MV-4-11 (cell line): ENCODE measurements at places on chromosomes 7 and 10.
A peak's percentile ranks its signal among the peaks of the same experiment; 100 is the strongest.

GRCh38 chr7:141039376-141039775, 24.6 kb upstream of the MRPS33 start:
- DNase-seq: no peak

- no peak for DNase-seq
Observed at GRCh38 chr10:22657024-22657423, 57.4 kb downstream of the PIP4K2A start.

DNA sequence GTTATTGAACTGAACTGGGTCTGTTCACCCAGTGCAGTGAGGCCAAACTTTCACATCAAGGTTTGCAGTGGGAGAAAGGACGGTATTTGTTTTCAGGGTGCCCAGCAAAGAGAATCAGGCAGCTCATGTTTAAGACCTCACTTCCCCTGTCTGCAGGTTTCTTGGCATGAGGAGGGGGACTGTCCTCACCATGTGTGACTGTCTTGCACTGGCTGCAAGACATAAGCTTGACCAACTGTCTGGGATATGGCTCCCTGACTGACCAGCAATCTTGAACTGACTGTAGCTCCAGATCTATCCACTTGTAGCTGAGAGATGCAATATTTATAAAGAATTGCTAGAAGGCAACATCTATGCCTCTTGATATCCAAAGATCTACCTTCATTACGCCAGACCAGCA, 39.9 kb downstream of the RAMP3 start:
- DNase-seq: no peak

DNA sequence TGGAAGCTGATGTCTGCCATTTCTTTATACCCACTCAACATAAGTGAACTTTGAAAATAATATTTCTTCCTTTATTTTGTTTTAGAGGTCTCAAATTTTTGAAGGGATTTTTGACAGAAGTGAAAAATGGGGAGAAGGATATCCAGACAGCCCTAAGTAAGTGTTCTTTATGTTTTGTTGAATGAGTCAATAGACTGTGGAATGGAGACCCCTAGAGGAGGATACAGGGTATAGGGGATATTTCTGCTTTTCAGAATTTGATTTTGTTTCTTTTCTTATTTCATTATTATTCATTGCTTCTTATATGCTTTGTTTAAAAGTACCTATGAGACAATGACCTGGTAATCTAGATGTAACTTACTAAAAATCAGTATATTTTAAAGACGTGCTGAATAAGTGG, 34.4 kb downstream of the PLEKHA8 start:
- DNase-seq: peak; percentile 23

GRCh38 chr10:52729271-52730104, 43.1 kb downstream of the MBL2 start:
- peak; percentile 22 for DNase-seq

GRCh38 chr7:129782818-129783583, 169.8 kb downstream of the UBE2H start:
- no peak for DNase-seq

GRCh38 chr7:36855330-36855729, 131.0 kb upstream of the AOAH start:
- no peak for DNase-seq

GRCh38 chr7:143987513-143987912, 12.6 kb upstream of the OR6B1 start:
- no peak for DNase-seq
